Gastroesophageal sphincter (tissue), 4 donors: ENCODE measurements at places on chromosomes 4 and X. TPM values are rescaled to one million over a fixed set of nuclear protein-coding genes. Genes with fewer than 3 reads are reported as not detected.

- no peak for ATAC-seq
Measured at GRCh38 chrX:133921764-133922389, 63.5 kb downstream of the GPC3 start.

Gene DOCK11
- 87.6 TPM for total RNA-seq

Gene ETDB
- total RNA-seq, result not detected

- no peak for ATAC-seq
Measured at GRCh38 chr4:887034-887763, 44.9 kb downstream of the GAK start.

- ATAC-seq, result no peak
Measured at GRCh38 chr4:177967328-177967727, 525.1 kb upstream of the AGA start.

GRCh38 chrX:31236231-31236630 is 164.4 kb upstream of the FTHL17 start:
- no peak for ATAC-seq

- no peak for ATAC-seq
Measured at GRCh38 chr4:78659665-78660064, 108.1 kb downstream of the ANXA3 start.

DNA sequence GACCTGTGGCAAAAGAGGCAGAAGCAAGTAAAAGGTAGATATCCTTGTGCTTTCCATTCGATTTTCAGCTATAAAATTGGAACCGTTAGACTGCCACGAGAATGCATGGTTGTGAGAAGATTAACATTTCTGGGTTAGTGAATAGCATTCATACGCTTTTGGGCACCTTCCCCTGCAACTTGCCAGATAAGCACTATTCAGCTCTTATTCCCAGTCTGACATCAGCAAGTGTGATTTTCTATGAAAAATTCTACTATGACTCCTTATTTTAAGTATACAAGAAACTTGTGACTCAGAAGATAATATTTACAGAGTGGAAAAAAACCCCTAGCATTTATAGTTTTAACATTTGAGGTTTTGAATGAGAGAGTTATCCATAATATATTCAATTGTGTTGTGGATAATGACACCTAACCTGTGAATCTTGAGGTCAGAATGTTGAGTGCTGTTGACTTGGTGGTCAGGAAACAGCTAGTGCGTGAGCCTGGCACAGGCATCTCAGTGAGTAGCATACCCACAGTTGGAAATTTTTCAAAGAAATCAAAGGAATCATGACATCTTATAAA is 3.9 kb downstream of the FGB start:
- no peak for ATAC-seq

DNA sequence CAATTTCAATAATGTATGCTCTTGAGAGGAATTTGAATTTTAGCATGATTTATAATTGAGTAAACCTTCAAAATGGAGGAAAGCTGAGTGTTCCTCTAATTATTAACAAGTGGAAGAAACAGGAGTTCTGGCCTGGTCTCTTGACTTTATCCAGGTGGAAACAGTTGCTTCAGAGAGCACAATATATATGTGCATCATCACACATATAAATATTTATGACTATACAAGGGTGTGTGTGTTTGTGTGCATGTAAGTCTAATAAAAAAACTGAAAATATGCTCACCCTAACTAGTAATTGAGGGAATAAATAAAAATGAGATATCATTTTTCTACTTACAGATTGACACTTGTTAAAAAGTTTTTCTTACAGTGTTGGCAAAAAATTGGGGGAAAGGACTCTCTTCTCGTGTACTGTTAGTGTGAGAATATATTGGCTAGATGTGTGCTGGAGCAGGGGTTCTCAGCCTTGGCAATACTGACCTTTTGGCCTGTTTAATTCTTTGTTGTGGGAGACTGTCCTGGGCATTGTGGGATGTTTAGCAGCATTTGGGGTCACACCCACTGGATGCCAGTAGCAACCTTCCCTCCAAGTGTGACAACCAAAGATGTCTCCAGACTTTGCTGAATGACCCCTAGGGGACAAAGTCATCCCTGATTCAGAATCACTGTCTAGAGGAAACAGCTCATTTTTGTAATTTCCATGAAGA is 20.8 kb upstream of the HERC5 start:
- ATAC-seq, result no peak

- peak; percentile 82 for ATAC-seq
Measured at GRCh38 chr4:110487873-110488272, 11.9 kb downstream of the ENPEP start.

GRCh38 chrX:16578218-16578617 is 71.7 kb upstream of the S100G start:
- ATAC-seq, result no peak

DNA sequence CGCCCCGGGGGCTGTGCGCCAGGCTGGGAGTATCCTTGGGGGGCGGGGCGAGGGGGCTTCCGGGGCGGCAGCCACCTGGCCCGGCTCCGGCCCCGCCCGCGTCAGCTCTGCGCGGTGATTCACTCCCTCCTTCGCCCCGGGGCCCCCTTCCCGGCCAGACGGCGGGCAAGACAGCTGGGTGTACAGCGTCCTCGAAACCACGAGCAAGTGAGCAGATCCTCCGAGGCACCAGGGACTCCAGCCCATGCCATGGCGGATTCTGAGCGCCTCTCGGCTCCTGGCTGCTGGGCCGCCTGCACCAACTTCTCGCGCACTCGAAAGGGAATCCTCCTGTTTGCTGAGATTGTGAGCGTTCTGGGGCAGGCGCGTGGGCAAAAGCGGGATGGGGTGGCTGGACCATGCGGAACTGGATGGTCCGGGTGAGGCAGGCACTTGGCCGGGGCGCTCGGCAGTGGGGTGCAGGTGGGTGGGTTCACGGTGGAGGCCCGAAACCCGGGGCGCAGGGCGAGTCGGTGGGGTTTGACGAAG is at the start of gene PLP2:
PLP2 (plus strand) TSS at position 147 of the 528 bp plus-strand sequence; CDS start at position 250, 103 bp downstream.
- peak; percentile 59 for ATAC-seq

DNA sequence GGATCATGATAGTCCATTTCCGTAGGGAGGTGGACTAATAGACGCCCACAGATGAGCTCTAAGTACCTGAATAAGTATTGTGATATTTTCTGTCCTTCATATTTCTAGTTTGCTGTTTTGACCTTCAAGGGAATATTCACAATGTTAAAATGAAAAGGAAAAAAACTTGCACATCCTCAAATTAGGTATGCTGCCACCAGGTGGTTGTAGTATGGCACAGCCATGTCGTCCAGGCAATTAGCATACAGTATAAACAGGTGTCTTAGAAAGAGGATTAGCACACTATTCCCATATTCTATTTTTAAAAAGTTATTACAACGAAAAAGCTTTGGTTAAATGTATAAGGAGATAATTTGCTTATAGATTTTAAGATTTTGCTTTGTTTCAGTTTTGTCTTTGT is 802.0 kb downstream of the RPA4 start:
- ATAC-seq, result no peak

GRCh38 chrX:110006821-110007375 is 4.0 kb downstream of the TMEM164 start:
- no peak for ATAC-seq

Gene AKAP4
- total RNA-seq, result not detected

DNA sequence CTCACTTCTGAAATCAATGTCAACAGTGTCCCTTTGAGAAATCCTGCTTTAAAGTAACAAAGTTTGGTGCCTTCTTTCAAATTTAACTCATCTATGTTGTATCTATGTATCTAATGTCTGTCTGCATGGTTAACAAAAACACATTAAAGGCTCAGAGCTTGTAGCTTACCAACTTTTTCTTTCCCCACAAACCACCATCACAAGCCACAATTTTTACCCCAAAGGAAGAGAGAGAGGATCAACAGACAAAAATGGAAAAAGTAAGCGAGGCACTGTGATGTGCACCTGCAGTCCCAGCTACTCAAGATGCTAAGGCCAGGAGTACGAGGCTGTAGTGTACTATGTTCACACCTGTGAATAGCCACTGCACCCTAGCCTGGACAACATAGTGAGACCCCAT is 17.2 kb downstream of the ATRX start:
- ATAC-seq, result no peak

Gene ACE2
- 4.5 TPM for total RNA-seq

Gene C1GALT1C1
- total RNA-seq, result 17.1 TPM

GRCh38 chr4:101191302-101192098 is 155.8 kb downstream of the PPP3CA start:
- peak; percentile 94 for ATAC-seq

- ATAC-seq, result peak; percentile 58
Measured at GRCh38 chr4:11543706-11544105, 115.0 kb upstream of the HS3ST1 start.

Gene UGT2B7
- total RNA-seq, result not detected

Gene OTUD6A
- total RNA-seq, result not detected

- no peak for ATAC-seq
Measured at GRCh38 chr4:110668463-110669235, 45.8 kb upstream of the PITX2 start.

DNA sequence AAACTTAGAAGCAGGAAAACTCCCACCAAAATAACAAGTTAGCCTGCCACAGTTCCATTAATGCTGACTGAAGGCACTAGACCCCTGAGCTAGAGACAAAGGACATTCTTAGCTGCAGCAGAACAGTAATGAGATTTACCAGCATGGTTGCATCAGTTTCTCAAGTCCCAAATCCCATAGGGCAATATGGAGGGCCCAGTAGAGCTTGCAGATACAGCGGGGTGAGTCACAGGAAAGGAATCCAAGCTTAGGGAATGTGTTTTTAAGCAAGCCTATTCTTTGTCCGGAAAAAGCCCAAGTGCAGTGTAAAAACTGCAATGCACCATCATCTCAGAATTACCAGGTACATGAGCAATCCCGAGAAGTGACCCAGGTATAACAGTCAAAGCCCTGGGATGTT is 51.3 kb upstream of the EXOC1L start:
- no peak for ATAC-seq

Gene ATP5ME
- 104 TPM for total RNA-seq

- no peak for ATAC-seq
Measured at GRCh38 chrX:16120431-16120830, 2.9 kb upstream of the GRPR start.

DNA sequence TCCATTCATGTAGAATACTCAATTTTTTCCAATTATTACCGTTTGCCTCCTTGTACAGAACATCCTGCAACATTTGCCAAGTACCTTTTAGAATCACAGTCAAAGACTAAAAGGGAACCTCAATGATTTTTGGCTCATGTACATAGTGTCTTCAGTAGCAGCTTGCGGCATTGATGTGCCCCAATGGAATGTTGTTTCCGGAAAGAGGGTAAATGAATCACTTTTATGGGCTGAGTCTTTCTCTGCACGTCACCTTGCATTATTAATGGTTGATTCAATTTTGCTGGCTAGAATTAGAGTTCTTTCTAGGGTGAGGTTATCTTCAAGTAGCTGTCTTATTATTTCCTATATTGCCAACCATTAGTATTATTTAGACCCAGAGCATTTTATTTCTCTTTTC is 116.9 kb upstream of the GABRA2 start:
- no peak for ATAC-seq

Gene ADH1A
- not detected for total RNA-seq

DNA sequence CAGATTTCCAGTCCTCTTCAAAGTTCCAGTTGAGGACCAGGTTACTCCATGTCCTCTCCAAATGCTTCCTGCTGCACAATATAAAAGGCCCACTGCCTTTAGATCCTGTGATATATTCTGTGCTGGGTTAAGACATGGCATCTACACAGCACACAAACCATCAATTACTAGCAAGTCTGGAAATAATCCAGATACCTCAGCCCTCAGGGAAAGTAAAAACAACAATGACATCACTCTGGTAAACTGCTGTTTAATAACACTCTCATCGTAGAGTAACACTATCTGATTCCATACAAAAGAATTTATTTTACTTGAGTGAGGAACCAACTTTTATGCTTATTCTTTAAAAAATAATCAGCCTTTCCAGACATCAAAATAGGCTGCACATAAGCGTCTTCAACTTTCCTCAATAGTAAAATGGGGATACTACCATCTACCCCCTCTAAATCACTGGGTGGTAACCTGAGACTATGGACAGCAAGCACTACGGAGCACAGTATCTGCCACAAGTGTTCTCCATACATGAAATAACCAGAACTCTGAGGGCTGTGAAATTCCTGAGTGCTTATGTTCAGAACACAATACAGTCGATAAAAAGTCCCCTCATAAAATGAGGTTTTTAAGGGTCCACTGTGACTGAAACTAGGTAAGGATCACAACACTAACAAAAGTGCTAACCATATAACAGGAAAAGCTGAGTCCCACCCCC is 53.4 kb downstream of the ABCG2 start:
- no peak for ATAC-seq

- peak; percentile 62 for ATAC-seq
Measured at GRCh38 chr4:112910109-112910736, 139.2 kb upstream of the ANK2 start.

- ATAC-seq, result no peak
Measured at GRCh38 chr4:85741921-85742591, 267.1 kb downstream of the ARHGAP24 start.

DNA sequence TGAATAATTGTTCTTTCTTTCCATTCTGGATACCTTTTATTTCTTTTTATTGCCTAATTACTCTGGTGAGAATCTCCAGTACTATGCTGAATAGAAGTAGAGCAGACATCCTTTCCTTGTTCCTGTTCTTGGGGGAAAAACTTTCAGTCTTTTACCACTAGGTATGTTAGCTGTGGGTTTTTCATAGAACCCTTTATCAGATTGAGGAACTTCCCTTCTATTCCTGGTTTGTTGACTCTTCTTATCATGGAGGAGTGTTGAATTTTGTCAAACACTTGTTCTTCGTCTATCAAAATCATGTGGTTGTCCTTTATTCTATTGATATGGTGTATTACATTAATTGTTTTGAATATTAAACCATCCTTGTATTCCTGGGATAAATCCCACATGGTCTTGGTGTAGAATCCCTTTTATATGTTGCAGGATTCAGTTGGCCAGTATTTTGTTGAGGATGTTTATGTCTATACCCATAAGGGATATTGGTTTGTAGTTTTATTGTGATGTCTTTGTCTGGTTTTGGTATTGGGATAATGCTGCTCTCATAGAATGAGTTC is 23.6 kb downstream of the SH3BP2 start:
- no peak for ATAC-seq

DNA sequence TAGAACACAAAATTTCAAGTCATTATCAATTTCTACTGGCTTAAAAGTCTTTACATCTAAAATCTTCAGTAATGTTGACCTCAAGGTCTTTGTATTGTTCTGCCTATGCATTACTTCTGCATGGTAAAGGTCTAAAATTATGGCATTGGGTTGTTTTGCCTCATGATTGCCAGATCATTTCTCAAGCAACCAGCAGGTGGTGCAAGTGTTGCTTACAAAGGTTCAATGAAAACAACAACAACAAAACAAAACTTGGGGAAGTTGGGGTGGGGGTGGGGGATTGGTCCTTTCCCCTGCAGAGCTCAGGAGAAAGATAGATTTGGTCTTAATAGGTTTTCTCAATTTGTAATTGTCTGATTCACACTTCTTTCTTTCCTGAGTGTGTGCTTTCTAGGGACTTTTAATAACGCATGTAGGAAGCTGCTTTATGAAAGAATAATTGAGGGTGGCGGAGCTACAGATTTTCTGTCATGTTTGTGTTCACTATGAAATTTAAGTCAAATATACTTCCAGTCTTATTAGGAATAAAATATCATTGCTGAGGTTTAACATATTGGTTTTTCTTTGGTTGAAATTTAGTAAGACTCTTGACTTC is 145.1 kb downstream of the COL4A5 start:
- ATAC-seq, result no peak

GRCh38 chr4:57442831-57443291 is 332.7 kb upstream of the IGFBP7 start:
- peak; percentile 65 for ATAC-seq

GRCh38 chrX:25181775-25182174 is 166.0 kb upstream of the ARX start:
- no peak for ATAC-seq

- ATAC-seq, result no peak
Measured at GRCh38 chrX:13096728-13097127, 52.3 kb upstream of the FAM9C start.

Gene SLC6A14
- total RNA-seq, result not detected

Gene CCDC110
- 7.5 TPM for total RNA-seq

Gene WDR17
- 14.6 TPM for total RNA-seq

Gene SCRG1
- 1.4 TPM for total RNA-seq
